ENCODE measurements at places on chromosomes 7 and 10. TPM values are rescaled to one million over a fixed set of nuclear protein-coding genes. Genes with fewer than 3 reads are reported as not detected.

DNA sequence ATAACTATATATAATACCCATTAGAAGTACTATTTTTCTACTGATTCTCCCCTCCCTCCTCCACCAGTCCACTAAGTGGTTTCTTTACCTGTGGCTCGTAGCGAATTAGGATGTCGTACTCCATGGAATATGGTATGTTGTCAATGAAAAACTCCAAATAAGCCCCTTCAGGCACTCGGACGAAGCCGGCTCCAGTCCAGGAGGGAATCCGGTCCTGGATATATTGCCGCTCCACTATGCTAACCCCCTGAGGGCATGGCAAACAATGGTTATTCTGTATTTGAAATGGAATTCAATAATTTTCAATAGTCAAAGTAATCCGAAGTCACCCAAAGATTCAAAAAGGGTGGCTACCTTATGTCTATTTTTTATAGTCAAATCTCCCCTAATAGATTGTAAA lies 40.1 kb downstream of the LAMB1 start:
- no peak overlapping the region for H3K4me3 ChIP-seq
- H3K27me3 ChIP-seq: no peaks in the 10 kb centered on the region
- no peak for DNase-seq
- peaks cover 27% of the 10 kb centered on the region for H3K4me1 ChIP-seq
- peaks cover 59% of the 10 kb centered on the region for H3K36me3 ChIP-seq

DNA sequence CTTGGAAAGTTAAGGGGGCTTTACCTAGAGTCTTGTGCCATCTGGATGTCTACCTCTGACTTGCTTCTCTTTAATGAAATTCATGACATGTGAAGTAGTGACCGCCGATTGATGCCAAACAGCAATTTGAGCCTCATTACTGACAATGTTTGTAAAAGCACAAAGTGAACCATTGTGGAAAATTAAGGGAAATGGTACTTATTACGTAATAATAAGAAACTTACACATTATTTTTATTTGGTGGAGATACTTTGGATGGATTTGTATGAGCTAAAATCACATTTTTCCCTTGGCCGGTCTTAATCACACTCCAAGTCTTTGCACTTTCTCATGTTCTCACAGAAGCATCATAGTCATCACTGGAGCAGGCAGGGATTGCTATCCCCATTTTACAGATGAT lies 265.1 kb upstream of the KLF6 start:
- no peaks in the 10 kb centered on the region for H3K27me3 ChIP-seq
- peaks cover 20% of the 10 kb centered on the region for H3K4me1 ChIP-seq
- no peaks in the 10 kb centered on the region for H3K36me3 ChIP-seq
- H3K4me3 ChIP-seq: no peak overlapping the region
- DNase-seq: no peak
- H3K27ac ChIP-seq: no peak overlapping the region

DNA sequence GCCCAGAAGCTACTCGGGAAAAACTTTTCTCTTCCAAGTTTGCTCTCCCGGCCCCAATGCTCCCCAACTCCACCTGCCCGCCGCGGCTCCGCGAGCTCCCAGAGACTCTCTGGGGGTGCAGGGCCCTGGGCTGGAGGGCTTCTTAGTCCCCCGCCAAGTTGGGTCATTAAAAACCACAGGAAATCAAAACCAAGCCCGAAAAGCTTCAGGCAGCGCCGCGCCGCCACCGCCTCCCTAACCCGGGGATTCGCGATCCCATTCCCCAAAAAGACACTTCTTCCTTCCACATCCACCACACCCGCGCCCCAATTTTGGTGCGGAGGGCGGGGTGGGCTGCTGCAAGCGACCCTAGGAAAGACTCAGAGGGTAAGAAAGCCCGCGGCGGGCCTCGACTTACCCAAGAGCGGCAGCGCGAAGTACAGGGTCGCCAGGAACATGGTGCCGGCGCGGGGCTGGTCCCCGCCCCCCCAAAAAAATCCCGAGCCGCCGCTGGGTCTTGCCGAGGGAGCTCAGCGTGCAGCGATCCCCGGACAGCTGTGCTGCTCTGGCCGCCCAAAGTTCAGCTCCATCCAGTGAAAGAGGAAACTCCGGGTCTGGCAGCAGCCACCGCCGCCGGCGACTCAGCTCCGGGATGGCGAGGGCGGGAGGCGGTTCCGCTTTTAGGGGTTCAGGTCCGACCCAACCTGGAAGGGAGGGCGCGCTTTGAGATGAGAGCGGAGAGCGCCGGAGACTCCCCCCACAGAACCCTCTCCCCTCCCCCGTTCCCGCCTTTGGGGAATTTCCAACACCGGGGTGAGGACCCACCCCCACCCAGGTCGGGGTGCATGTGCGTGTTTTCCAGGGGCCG lies 1.2 kb downstream of the GFRA1 start:
- H3K27me3 ChIP-seq: peaks cover 6% of the 10 kb centered on the region
- peak overlapping the region; percentile 89 for H3K4me3 ChIP-seq
- no peak overlapping the region for H3K27ac ChIP-seq
- no peaks in the 10 kb centered on the region for H3K36me3 ChIP-seq

DNA sequence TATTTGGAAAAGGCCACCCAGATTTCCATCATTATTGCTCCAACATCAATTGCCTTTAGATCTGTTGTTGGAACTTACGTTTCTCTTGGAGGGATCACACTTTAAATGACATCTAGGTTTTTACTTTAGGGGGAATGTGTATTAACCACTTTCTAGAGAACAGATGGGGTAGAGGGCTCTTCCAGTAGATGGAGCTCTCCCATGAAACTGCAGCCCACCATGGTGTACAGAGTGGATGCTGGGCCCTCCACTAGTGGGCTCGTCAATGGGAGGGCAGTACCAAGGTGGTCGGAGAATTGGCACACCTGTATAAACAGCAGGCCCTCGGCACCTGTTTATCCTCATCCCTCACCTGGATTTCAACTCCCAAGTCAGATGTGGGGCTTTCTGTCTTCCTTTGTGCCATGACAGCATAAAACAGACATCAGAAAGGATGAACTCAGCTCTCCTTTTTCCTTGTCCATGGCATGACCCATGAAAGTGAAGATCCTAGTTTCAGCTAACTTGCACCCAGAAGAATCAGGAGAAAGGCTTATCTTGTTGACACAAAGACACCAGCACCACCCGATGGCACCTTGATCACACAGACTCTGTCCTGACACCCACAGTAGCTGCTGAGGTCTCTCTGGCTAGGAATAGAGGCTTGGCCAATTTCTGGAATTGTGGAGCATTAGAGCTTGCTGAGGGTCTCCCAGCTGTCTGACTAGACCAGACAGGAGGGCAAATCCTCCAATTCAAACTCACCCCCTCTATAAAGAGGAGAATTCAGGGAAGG lies 150.5 kb downstream of the CYP26A1 start:
- no peaks in the 10 kb centered on the region for H3K36me3 ChIP-seq
- no peak for DNase-seq
- H3K27ac ChIP-seq: no peak overlapping the region
- peaks cover 3% of the 10 kb centered on the region for H3K4me1 ChIP-seq
- peaks cover 14% of the 10 kb centered on the region for H3K27me3 ChIP-seq

DNA sequence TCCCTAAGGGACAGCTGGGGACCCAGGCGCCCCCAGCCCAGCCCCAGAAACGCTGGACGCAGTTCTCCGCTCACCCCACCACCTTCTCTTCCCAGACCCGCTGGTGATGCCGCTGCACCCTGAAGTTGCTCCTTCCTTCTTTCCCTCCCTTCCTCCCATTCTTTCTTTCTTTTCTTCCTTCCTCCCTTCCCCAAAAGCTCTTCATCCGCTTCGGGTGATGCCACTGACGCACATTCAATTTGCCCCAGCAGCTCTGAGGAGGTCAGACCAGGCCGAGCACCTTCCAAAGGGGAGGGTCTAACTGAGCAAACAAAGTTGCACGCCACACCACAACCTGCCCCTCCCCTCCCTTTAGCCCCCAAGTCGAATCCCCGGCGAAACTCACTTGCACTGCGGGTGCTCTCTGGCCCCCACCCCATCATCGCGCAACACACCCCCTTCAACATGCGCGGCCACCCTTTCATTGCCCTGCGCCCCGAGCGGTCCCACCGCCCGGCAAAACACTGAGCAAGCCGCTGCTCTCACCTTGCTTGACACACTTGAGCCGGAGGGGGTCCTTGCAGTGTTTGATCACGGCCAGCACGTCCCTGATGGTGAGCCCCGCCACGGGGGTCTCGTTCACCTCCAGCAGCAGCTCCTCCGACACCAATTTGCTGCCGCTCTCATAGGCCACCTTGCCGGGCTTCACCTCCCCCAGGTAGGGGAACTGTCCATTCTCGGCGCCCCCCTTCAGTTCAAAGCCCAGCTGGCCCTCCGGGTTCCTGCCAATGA lies 787 bp downstream of the MAGI2 start:
- peaks cover 71% of the 10 kb centered on the region for H3K4me1 ChIP-seq
- H3K27me3 ChIP-seq: peaks cover 3% of the 10 kb centered on the region
- H3K27ac ChIP-seq: peak overlapping the region; percentile 97
- peaks cover 33% of the 10 kb centered on the region for H3K36me3 ChIP-seq
- DNase-seq: no peak

DNA sequence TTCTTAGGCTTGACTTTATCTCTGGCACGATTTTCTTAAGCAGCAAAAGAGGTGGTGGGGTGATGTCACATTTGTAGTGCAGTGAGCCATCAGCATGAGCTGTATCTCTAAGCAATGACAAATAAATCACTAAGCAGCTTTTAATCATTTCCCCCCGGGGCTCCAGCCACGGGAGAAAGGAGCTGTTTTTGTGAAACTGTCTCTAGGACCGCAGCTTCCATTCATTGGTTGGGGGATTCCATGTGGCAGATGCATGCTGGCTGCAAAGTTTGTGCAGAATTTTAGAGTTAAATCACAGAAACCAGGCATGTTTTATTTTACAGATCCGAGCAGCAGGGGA lies 464 bp downstream of the KIAA1217 start:
- H3K4me1 ChIP-seq: peaks cover 31% of the 10 kb centered on the region
- DNase-seq: peak; percentile 43
- peaks cover 6% of the 10 kb centered on the region for H3K27me3 ChIP-seq

DNA sequence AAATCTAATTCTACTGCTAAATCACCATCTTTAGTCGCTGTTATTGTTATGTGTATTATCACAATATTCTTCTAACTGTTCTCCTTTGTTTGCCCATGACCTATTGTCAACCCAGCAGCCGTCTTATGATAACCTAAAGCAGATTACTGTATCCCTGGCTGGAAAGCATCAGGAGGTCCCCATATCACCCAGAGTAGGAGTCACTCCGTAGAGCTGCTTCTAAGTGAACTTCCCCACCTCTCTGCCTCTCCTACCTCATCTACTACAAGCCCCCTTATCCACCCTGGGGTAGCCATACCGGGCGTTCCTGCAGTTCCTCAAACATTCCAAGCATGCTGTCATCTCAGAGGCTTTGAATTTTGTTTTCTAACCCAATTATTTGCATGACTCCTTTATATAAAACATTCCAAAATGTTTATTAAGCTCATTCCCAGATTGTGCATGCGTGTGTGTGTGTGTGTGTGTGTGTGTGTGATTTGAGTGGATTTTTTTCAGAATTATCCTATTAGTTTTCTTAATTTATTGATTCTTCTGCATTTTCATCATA lies 39.7 kb downstream of the POU6F2 start:
- no peaks in the 10 kb centered on the region for H3K27me3 ChIP-seq
- no peak for DNase-seq
- H3K4me1 ChIP-seq: no peaks in the 10 kb centered on the region
- no peaks in the 10 kb centered on the region for H3K36me3 ChIP-seq

GRCh38 chr10:84256510-84257342 lies 11.9 kb downstream of the RGR start:
- no peak overlapping the region for H3K27ac ChIP-seq
- H3K4me1 ChIP-seq: peaks cover 6% of the 10 kb centered on the region
- 0 out of 2 replicates have a peak overlapping the region, but pooled peaks have one; percentile 20 for H3K4me3 ChIP-seq
- DNase-seq: no peak
- no peaks in the 10 kb centered on the region for H3K36me3 ChIP-seq

GRCh38 chr7:79740076-79740475 lies 286.6 kb upstream of the MAGI2 start:
- no peak overlapping the region for H3K4me3 ChIP-seq
- H3K27ac ChIP-seq: no peak overlapping the region
- DNase-seq: no peak
- 0 out of 2 replicates have a peak, but pooled peaks cover 6% of the 10 kb centered on the region for H3K36me3 ChIP-seq
- H3K27me3 ChIP-seq: no peaks in the 10 kb centered on the region
- H3K4me1 ChIP-seq: no peaks in the 10 kb centered on the region

DNA sequence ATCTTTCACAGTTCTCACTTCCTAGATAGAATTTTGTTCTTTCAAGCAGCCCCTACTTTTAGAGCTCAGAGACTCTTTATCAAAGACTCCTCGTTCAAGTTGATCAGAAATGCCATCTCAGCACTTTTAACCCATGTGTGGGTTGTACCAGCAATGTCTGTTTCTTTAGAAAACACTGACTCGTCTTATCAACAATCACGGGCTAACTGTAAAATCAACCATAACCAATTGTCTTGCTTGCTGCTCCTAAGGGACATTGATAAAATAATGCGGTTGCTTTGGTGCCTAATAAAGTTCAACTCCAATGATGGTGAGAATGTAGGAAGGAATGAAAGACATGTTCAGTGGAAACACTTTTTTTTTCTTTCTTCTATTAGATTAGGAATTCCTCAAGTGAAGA lies 12.9 kb upstream of the CDK6 start:
- DNase-seq: no peak
- H3K36me3 ChIP-seq: no peaks in the 10 kb centered on the region
- no peaks in the 10 kb centered on the region for H3K4me1 ChIP-seq
- H3K27me3 ChIP-seq: no peaks in the 10 kb centered on the region

DNA sequence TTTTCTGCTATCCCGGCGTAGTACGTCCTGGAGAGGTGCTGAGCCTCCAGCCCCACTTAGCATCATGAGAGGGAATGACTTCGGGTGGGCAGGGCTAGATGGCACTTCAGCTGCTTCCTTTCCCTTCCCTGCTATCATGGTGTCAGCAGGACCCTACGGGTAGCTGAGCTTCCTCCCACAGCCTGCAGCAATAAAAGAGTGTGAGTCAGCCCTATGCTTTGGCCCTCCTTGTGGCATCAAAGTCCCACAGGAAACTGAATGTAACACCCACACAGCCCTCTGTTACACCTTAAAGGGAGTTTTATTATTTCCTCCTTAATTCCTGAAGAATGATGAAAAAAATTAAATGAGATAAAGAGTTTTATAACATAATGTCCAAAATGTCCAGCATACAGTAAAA lies 458.1 kb downstream of the RPS24 start:
- H3K4me1 ChIP-seq: peaks cover 39% of the 10 kb centered on the region
- H3K36me3 ChIP-seq: peaks cover 23% of the 10 kb centered on the region
- peak; percentile 39 for DNase-seq
- no peak overlapping the region for H3K27ac ChIP-seq

DNA sequence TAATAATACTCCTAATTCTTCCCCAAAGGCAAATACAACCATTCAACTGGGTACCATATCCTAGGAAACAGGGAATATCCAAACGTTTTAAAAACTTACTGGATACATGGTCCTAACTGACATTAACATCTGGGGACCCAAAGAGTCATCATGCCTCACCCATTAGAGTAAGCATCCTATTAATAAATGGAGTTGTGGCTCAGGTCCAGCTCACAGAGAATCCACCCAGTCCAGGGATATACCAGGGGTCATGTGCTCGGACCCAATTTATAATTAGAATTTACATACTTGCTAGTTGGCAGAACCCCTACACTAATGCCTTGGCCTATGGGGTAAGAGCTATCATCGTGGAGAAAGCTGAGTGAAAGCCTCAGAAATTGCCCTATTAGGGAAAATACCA lies 670.0 kb downstream of the XPNPEP1 start:
- DNase-seq: no peak
- no peaks in the 10 kb centered on the region for H3K36me3 ChIP-seq
- H3K27ac ChIP-seq: no peak overlapping the region
- no peaks in the 10 kb centered on the region for H3K27me3 ChIP-seq
- no peak overlapping the region for H3K4me3 ChIP-seq

Gene C1QL3
- not detected for total RNA-seq

Gene NPSR1
- not detected for total RNA-seq

Gene HDAC9
- total RNA-seq: 30.0 TPM

Gene EIF5AL1
- 0.61 TPM for total RNA-seq

Gene SUFU
- total RNA-seq: 16.7 TPM
